AG04449 (cell line): ENCODE measurements at places on chromosomes 3 and 15.

DNA sequence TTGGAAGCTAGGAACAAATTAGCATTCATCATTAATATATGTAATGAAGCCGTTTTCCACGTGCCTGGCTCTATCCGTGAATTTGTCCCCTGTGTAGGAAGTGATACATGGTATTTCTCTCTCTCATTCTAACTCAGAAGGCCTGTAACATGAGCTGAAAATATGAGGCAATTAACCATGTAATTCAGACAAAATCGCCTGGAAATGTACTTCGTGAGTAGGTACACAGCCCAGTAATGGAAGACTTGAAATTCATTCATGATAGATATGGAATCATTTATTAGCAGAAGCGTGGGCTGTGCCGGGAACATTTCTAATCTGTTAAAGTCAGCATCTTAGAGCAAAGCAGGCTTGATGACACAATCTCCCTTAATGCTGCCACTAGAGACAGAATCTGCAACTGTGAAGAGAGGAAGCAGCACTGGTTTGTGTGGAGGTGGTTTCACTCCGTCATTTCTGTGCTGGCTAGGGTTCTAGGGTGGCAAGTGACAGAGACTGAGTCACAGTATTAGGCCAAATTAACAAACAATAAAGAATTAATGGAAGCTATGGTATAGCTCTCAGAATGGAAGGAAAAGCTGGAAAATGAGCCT, 225.0 kb upstream of the PROK2 start:
- no peak for DNase-seq

- no peak for DNase-seq
These were observed 58.5 kb downstream of the DUT start for GRCh38 chr15:48389691-48390143.

GRCh38 chr3:45628746-45629145, 34.2 kb downstream of the LIMD1 start:
- DNase-seq = no peak

GRCh38 chr15:59703979-59704796, 15.1 kb upstream of the BNIP2 start:
- no peak for DNase-seq

DNA sequence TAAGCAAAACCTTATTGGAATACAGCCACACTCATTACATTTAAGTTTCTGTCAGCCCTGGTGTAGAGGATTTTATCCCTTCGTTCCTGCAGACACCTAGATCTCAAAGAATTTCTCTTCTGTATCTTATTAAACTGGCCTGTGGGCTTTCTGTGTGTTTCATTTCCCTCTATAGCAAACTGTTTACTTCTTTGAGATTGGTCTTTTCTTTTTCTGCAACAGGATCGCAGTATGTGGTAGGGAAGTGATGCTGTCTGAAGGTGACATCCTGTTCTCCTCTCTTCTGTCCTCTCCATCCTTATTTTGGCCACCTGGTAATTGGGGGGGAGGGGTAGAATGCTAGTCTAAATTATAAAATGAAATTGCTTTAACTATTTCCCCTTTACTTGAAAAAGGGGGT, 25.5 kb downstream of the ATP1B3 start:
- DNase-seq = no peak

GRCh38 chr15:67838789-67839332, 984 bp downstream of the RNU6-1 start:
- DNase-seq = no peak

DNA sequence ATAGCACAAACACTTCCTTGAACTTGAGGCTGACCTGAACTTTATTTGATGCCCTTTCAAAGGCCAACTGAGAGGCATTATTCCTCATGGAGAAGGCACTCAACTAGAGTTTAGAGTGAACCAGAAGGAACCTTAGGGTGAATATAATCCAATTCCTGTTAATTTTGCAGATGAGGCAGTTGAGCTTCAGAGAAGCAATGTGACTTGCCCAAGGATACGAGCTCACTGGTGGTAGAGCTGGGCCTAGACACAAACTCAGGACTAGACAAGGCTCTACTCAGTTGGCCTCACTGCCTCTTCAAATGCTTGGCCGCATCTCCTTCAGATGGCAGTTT, 172.7 kb upstream of the ADAMTS9 start:
- no peak for DNase-seq

DNA sequence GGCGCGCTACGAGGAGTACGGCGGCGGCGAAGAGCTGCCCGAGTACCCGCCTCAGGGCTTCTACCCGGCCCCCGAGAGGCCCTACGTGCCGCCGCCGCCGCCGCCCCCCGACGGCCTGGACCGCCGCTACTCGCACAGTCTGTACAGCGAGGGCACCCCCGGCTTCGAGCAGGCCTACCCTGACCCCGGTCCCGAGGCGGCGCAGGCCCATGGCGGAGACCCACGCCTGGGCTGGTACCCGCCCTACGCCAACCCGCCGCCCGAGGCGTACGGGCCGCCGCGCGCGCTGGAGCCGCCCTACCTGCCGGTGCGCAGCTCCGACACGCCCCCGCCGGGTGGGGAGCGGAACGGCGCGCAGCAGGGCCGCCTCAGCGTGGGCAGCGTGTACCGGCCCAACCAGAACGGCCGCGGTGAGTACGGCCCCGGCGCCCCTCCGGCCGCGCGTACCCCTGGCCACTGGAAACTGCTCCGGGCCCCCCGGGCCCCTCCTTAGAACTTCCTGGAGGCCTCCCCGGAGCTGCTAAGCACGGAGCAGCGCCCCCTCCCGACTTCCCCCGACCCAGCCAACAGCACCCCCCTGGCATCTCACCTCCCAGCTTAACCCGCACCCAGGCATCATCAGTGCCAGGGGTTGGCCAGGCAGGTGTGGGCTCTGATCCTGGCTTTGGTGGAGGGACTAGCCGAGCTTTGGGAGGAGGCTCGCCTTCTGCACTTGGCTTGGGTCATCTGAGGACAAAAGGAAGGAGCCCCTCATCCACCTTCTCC, 1.4 kb downstream of the LOXL1 start:
- no peak for DNase-seq

DNA sequence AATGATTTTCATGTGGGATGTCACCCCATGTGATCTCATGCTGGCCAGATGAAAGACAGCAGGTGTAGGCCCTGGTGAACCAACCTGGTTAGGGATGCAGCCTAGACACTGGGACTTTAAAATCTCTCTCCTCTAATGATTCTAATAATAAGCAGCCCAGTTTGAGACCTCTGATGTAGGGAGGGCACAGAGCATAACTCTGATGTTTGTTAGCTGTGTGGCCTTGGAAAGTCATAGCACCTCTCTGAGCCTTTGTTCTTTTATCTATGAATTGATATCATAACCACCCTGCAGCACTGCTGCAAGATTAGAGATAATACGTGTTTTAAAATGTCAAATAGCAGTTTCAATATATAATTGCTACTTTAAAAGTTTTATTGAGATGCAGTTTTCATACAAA, 106.0 kb downstream of the RPL22L1 start:
- DNase-seq = no peak

DNA sequence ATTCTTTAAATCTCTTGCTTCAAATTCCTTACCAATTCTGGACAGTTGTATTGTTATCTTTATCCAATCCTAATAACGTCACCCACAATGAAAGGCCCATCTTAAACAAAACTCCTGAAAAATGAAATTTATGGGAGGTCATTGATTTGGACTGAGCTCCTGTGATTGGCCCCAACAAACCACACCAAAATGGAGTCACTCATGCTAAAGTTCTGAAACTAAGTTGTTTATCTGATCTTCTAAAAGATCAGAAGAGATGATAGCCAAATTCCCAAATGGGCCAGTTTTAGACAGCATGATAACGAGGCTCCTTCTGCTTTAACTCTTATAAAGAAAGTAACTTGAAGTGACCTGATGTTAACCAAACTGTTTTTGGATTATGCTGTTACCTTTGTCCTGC, 39.7 kb upstream of the GPD1L start:
- DNase-seq = no peak

DNA sequence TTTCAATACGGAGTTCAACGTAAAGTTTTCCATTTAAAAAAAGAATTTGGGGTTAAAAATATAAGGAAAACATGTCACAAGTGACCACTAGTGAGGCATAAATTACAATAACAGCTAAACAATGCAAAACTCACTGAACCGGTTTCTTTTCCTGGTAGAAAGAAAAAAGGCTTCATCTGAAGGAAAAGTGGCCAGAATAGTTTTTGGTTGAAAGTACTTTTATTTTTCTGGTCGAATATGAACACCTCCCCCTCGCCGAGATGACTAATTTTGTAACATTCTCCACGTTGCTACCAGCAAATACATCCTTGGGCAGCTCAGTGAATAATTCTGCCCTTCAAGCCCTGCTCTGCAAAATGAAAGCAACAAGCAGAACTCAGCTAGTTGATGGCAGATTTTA, 3.9 kb upstream of the SRGAP3 start:
- no peak for DNase-seq

- no peak for DNase-seq
These were observed 18.3 kb upstream of the NTRK3 start for GRCh38 chr15:88274553-88275460.

- DNase-seq = peak; percentile 60
These were observed 30.2 kb upstream of the ZNF609 start for GRCh38 chr15:64430000-64430735.

GRCh38 chr3:157500232-157500631, 3.0 kb downstream of the VEPH1 start:
- no peak for DNase-seq

GRCh38 chr3:111152496-111152895, 80.9 kb downstream of the NECTIN3 start:
- DNase-seq = peak; percentile 47

- no peak for DNase-seq
These were observed 45.2 kb downstream of the MBNL1 start for GRCh38 chr3:152313914-152314313.

- DNase-seq = no peak
These were observed 161.4 kb upstream of the RARB start for GRCh38 chr3:25266677-25267076.

GRCh38 chr3:102090721-102091045, 241.4 kb downstream of the NFKBIZ start:
- peak; percentile 41 for DNase-seq

GRCh38 chr15:101522091-101522490, 32.6 kb upstream of the PCSK6 start:
- DNase-seq = no peak

DNA sequence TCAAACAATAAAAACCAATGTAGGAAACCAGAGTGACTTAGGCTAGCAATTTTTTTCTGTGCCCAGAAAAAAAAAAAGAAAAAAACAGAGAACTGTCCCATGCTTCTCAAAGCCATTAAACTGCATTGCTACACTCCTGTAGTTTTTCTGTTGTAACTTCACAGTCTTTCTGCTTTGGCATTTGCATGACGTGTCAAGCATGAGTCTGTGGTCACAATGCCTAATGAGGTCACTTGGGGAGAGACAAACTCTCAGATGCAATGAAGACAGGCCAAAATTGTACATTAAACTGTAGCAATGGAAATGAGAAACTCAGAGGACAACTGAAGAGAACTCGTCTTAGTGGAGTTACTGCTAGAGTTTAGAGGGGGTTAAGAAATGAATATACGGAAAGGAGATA, 30.8 kb downstream of the CCDC80 start:
- DNase-seq = no peak

- no peak for DNase-seq
These were observed 61.9 kb downstream of the TM4SF4 start for GRCh38 chr3:149536429-149536828.

GRCh38 chr15:65062726-65063125, 5.1 kb downstream of the RASL12 start:
- no peak for DNase-seq

GRCh38 chr3:31248563-31248992, 284.1 kb upstream of the STT3B start:
- no peak for DNase-seq

DNA sequence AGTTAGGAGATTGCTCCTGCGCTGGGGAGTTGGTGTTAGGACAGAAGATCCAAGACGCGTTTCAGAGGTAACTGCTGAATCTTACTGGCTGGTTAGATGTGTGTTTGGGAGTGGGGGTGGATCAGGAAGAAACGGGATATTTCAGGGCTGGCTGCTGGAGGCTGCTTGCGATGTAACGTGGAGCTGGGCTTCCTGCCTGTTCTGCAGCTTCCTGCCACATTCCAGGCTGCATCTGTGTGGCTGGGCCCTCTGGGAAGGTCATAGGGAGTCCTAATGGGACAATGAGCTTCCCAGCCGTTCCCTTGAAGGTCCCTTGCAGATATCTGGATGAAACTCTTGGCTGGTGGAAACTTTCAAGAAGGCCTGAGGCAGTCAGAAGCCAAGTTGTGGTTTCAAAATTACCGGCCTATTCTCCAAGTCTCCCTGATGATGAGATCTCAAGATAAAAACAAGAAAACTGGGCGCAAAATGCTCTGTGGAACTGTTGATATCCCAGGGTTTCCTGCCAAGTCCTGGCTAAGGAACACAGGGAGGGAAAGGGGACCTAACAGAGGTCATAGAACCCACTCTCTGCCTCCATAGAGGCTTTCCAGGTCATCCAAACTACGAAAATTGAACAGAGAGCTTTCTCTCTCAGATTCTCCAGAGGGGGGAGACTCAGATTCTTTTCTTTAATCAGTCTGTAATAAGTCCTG, 67.0 kb downstream of the NOX5 start:
- DNase-seq = no peak

DNA sequence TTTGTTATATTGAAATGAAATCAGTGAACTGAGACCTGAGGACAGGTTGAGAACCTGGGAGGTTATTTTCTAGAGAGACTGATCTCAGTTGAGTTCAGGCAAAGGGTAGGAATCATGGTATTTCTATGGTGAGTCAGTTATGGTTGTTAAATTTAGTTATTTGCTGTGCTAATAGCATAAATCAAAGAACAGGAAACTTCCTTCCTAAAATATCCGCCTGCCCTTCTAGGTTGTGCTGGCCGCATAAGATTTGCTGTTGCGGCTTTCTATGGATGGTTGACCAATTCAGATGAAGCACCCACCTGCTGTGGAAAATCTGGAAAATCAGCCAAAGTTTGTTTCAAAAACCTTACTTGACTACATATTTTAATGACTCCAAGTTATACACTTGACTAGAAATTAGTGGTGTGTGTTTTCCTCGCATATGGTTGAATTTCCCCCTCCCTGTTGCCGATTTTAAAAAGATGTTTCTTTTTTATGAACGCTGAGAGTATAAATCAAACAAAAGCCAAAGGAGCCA, 52.6 kb downstream of the PLCL2 start:
- no peak for DNase-seq

DNA sequence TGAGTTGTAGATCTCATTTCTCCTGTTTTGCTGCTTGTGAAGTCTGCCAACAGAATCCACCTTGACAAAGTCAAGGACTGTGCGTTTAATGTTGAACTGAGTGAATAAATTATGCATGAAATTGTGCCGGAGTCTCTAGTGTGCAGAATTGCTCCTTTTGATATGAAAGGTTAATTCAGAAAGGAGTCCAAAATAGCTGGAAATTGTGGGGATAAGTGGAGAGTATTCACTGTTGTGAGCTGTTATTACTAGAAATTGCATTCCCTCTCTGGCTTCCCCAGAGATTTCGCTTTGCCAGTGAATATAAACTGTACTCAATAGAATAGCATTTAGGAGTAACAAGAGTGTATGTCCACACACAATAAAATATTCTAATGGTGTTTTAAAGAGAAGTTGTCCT, 43.1 kb downstream of the SAMMSON start:
- no peak for DNase-seq

- DNase-seq = no peak
These were observed 22.9 kb downstream of the MBNL1 start for GRCh38 chr3:152291649-152292066.
